Dermis microvascular lymphatic vessel endothelial cell (primary cell): ENCODE measurements at places on chromosomes 6 and 20.
A peak's percentile ranks its signal among the peaks of the same experiment; 100 is the strongest.

DNA sequence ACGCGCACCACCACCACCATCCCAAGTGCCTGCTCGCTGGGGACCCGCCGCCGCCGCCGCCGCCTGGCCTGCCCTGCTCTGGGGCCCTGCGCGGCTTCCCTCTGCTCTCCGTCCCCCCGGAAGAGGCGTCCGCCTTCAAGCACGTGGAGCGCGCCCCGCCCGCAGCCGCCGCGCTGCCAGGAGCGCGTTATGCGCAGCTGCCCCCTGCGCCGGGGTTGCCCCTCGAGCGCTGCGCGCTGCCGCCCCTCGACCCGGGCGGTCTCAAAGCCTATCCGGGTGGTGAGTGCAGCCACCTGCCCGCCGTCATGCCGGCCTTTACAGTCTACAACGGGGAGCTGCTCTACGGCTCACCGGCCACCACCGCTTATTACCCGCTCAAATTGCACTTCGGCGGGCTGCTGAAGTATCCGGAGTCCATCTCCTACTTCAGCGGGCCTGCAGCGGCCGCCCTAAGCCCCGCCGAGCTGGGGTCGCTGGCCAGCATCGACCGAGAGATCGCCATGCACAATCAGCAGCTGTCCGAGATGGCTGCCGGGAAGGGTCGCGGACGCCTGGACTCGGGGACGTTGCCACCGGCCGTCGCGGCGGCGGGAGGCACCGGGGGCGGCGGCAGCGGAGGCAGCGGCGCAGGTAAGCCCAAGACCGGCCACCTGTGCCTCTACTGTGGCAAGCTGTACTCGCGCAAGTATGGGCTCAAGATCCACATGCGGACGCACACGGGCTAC is 7.2 kb downstream of the PRDM13 start:
- DNase-seq: no peak

DNA sequence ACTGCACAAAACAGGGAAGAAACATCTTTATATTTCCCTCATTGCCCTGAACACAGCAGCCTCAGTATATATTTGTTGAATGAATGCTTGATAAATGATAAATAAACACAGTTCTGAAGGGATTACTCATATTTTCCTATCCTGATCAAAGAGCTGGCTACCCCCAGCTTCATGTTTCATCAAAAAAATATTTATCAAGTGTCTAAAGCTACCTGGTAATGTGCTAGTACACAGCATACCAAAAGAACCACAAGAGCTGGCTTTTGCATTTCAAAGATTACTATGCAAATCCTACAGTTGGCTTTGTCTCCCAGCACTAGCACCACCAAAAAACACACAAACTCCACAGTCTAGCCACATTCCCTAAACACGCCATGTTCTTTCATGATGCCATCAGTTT is 130.0 kb downstream of the BTBD9 start:
- no peak for DNase-seq

- no peak for DNase-seq
Observed at GRCh38 chr6:4459996-4460395, 316.2 kb upstream of the CDYL start.

GRCh38 chr6:7413151-7413823 is 23.7 kb downstream of the RIOK1 start:
- no peak for DNase-seq

DNA sequence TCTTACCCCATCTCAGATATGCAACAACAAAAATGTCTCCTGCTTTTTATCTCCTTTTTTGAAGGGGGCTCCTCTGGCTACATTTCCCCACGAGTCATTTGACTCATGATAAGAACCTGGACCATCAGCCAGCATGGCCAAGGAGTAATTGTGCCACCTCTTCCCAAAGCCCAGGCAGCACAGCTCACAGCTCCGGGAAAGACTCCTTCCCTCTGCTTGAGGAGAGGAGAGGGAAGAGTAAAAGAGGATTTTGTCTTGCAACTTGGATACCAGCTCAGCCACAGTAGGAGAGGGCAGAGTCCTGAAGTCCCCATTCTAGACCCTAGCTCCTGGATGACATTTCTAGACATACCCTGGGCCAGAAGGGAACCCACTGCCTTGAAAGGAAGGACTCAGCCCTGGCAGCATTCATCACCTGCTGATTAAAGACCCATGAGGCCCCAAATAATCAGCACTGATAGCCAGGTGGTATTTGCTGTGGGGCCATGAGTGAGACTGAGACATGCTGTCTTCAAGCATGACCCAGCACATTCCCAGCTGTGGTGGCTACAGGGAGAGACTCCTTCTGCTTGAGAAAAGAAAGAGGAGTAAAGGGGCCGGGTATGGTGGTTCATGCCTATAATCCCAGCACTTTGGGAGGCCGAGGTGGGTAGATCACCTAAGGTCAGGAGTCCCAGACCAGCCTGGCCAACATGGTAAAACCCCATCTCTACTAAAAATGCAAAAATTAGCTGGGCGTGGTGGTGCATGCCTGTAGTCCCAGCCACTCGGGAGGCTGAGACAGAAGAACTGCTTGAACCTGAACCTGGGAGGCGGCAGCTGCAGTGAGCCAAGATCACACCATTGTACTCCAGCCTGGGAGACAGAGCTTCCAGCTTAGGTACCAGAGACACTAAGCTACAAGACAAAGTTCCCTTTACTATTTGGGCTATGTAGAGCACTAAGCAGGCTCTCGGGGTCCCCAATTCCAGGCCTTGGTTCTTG is 28.1 kb downstream of the NCOA6 start:
- DNase-seq: no peak

- DNase-seq: no peak
Observed at GRCh38 chr6:140779991-140780596, 1352.6 kb upstream of the GJE1 start.

DNA sequence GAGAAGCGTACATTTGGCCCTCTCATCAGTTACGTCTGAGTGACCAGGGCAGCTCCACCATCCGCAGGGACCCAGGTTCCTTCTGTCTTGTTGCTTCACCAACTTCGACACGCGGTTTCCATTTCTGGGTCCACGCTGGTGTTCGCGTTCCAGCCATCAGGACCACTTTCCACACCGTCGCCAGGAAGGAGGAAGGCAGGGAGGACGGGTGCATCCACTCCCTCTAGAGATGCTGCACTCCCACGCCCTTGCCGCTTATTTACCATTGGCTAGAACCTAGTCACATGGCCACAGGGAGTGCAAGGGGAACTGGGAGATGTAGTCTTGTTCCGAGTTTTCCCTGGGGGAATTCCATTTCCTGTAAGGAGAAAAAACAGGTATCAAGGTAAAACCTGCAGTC is 33.2 kb upstream of the SNX9 start:
- no peak for DNase-seq

- no peak for DNase-seq
Observed at GRCh38 chr6:12450467-12450866, 160.3 kb downstream of the EDN1 start.

DNA sequence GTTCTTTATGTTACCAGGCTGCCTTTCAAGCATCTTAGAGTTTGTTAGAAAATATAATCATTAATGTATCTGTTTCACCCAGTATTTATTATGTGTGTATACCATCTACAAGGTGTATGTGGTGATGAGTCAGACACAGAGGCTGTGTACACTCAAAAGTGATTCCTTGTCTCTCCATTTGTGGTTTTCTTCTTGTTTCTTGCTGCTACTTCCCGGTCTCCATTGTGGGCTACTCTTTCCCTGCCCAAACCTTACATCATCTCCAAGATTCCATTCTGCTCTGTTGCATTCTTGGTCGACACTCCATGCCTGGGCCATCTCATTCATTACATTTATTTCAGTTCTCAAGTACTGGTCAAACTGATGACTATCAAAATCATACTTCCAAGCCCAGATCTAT is 182.2 kb upstream of the STXBP5 start:
- DNase-seq: no peak

DNA sequence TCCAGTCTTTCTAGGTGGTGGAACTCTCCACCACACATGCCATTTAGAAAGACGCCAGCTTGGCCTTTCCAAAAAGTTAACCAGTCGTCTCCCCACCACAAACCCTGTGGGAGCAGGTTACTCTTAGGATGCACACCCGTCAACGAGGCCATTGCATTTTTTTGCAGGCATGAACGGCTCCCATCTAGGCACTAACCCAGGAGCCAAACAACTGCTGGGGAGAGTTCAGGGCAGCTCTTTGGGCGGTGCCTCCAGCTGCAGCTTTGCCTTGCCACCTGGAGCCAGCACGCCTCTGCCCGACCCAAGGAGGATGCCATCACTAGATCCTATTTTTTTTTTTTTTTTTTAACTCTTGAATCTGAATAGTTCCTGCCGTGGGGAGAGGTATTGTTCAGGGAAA is 39.9 kb downstream of the TBC1D7 start:
- DNase-seq: no peak

GRCh38 chr20:49704932-49705336 is 8.7 kb downstream of the B4GALT5 start:
- DNase-seq: no peak

- DNase-seq: no peak
Observed at GRCh38 chr6:146224449-146224848, 195.6 kb downstream of the GRM1 start.

- DNase-seq: no peak
Observed at GRCh38 chr6:149233056-149233715, 84.3 kb upstream of the TAB2 start.

GRCh38 chr20:4606051-4606450 is 115.7 kb upstream of the PRND start:
- DNase-seq: no peak

DNA sequence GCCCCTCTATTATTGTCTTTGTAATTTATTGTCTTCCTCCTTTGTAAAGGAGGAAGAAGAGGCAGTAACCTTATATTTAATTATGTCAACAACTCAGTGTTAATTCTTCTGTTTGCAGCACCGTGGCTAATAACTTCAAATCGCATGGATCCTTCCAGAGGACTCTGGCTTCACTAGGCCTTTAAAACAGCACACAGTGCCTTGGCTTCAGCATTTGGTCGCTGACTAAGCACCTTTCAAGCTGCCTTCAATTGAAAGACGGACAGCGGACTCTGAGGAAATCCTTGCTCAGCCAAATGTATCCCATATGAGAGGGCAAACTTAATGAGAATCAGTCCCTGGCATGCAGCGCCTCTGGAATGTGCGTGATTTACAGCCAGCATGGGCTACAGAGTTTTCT is 64.2 kb downstream of the SGK1 start:
- no peak for DNase-seq

- no peak for DNase-seq
Observed at GRCh38 chr20:16560216-16560615, 13.0 kb downstream of the KIF16B start.

- DNase-seq: peak; percentile 31
Observed at GRCh38 chr20:32999603-33000250, 4.5 kb downstream of the SUN5 start.

GRCh38 chr6:78062993-78063392 is 410.2 kb downstream of the MEI4 start:
- no peak for DNase-seq

DNA sequence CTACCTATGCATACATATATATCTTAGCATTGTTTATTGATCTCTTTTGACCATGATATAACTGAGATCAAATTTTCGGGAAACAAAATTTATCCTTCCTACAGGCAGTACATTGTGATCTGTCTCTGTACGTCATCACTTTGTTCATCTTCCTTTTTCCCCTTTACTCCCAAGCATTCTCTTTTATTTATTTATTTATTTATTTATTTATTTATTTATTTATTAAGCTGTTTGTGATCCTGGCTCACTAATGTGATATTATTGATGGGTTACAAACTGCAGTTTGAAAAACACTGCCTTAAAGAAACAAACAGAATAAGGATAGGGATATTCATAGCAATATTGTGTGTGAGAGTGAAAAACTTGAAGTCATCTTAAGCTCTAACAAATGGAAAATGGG is 51.2 kb downstream of the MACROD2 start:
- no peak for DNase-seq

DNA sequence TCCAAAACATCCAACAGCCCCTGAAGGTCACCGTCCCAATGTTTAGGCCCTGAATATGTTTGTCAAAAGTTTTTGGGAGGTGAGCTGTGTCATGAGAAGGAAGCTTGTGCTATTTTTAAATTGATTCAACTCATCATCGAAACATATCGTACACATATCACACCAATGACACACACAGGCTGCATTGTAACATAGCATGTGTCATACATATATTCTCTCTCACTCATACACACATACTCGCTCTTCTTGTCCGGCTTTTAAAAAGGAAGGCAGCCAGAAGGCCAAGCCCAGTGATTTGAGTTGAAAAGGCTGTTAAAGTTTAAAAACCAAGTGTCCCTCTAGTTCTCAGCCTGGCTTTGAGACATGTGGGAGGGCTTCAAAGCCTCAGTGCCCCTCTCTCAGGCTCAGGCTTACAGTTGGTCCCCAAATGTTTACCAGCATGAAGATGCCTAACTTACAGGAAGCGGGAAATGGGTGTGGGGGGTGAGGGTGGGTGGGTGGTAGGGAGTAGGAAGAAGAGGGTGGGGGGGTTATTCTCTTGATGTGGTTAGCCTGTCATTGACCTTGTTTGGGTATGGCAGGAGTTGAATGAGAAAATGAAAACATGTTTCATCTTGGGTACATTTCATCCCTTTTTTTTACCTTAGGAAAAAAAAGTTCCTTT is 3.3 kb upstream of the PRDM1 start:
- no peak for DNase-seq

- DNase-seq: no peak
Observed at GRCh38 chr6:47343600-47343999, 33.9 kb upstream of the TNFRSF21 start.

GRCh38 chr6:8387942-8388437 is 47.4 kb downstream of the SLC35B3 start:
- DNase-seq: no peak

DNA sequence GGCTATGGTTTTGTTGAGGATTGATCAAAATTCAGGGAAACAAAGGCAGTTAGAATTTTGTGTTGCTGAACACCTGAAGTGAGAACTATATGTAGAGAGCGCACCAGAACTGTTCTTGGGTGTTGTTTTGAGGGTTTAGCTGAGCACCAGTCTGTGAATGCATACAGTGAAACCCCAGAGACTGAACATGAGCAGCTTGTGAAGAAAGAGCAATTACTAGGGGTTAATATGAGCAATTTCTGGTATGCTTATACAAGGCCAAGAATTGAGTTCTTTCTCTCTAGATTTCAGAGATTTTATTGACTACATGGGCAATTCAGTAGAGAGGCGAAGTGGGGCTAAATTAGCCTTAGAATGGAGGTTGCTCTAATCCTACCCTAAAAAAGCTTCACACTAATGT is 93.9 kb downstream of the CD2AP start:
- DNase-seq: no peak

DNA sequence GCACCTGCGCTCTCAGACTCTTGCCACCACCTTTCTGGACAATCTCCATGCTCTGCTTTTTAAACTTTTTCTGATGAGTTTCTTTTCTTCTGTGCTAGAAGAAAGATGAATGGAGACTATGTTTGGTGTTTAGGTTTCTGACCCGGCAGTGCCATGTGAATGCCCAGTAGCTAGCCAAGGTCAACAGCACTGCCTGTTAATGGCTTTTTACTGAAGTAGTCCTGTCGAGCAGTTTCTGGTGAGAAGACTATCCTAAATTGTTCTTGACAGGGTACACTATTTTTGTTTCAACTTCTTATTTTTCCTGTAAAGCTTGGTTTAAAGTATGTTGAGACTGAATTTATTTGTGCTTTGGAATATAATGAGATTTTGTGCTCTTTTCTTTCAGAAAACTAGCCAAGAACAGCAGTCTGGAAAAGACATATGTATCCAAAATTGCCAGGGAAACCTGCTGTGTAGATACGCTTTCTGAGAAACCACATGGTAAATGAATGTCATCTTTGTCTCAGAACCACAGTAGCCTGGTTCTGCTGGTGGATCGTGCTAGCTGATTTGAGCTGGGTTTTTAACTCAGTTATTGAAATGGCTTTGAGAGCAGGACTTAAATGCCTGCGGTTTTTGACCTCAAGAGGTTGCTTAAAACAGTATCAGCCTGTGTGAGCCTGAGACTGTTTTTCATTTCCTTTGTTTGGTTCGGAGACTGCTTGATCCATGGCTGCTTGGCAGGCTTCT is 48.1 kb downstream of the KCNS1 start:
- DNase-seq: no peak

GRCh38 chr6:1792989-1793388 is 183.3 kb downstream of the FOXC1 start:
- no peak for DNase-seq
